Stimulated activated CD8-positive, alpha-beta memory T cell treated with anti-CD3 and anti-CD28 coated beads, Interleukin-4, amount 100 ng/mL, for 1 hour (primary cell): ENCODE measurements at places on chromosomes 3 and 15.

GRCh38 chr15:70054366-70054765 lies 43.4 kb downstream of the TLE3 start:
- DNase-seq = no peak

DNA sequence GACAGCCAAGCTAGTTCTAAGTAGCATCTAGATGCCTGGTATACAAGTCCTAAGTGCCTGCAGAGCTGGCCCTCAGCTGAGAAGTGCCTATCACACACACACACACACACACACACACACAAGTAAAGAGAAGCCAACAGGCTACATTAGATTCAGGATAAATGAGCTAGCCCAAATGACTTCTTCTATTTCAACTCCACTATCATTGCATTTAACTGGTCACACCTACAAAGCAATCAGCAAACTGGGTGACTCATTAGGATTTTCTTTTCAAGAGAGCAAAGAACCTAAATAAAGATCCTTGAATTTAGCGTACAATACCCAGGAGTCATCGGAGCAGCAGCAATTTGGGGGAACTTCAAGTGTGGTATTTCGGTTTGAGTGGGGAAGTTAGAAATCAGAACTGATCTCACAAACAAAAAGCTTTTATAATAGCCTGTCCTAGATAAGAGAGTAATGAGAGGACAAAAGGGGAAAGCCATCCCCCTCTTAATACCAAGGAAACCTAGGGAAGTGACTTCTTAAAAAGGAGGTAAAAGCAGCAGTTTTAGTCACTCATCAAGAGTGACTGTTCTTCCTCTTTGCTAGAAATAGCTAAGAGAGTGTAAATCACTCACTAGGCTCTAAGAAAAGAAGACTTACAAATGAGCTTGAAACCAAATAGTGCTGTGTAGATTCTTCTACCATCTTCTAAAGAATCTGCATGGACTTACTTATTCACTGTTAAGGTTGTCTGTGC lies 112.7 kb downstream of the TNIK start:
- DNase-seq = no peak

DNA sequence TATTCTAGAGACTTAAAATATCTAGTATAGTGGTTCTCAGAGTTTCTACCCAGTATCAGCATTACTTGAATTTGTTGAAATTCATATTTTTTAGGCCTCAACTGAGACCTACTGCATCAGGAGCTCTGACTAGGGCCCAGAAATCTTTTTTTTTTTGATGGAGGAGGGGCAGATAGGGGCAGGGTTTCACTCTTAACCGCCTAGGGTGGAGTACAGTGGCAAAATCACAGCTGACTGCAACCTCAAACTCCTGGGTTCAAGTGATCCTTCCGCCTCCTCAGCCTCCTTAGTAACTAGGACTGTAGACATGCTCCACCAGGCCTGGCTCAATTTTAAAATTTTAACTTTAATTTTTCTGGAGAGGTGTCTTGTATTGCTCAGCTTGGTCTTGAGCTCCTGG lies 36.6 kb downstream of the CHD2 start:
- DNase-seq = no peak

DNA sequence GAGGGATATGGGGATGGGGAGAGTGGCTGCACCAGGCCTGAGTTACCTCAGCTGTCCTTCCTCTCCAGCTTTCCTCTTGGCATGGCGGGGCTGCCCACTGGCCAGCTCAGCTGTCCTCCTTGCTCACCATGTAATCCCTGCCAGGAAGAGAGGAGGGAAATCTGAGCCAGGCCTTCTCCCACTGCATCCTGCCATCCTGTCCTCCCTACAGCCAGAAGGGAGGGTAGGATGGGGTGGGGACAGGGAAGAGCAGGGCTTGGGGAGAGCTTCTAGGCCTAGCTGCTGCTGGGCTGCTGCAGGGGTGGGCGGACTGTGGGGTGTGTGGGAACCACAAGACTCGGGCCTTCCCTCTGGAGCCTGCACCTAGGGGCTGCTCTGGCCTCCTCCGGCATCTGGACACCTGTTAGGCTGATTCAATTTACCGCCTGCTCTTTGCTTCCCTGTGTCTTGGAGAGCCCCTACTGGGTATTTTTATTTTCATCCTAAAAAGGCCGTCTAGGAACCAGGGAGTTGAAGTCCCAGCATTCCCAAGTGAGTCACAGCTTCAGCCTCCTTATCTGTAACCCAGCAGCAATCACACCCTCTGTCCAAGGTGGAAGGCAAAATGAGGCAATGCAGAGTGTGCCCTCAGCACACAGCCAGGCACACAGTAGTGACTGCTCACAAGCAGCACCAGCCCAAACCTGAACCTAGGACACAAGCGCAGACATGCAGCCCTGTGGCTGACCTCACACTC lies 13.1 kb upstream of the KY start:
- no peak for DNase-seq

- DNase-seq = no peak
These were observed 1.3 kb downstream of the SCAANT1 start for GRCh38 chr3:63910891-63911290.

DNA sequence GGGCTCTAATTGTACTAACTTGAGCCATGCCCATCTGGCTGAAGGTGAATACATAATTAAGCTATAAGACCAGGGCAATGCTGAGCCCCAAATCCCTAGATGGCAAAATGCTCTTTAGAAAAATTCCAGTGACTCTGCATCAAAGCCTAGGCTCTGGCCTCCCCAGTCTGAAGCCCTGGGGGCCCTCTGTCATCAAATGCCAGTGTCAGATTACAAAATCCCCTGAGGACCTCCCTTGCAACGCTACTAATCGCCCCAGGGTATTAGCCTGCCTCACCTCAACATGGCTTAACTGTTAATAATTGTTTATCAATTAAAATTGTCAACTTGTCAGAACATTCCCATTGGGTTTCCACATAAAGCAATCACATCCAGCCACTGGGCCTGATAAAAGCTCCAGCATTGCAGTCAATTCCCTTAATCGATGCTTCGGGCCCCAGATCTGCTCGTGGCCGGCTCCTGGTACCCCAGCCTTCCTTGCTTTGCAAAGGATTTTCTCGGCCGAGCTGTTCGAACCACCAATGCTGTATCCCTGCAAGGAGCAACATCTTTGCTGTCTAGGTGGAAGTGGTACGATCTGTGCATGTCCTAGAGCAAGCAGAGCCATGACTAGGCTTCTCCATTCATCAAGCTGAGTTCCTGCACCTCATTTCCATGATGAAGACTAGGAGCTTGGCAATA lies 151.7 kb downstream of the MEGF11 start:
- no peak for DNase-seq

DNA sequence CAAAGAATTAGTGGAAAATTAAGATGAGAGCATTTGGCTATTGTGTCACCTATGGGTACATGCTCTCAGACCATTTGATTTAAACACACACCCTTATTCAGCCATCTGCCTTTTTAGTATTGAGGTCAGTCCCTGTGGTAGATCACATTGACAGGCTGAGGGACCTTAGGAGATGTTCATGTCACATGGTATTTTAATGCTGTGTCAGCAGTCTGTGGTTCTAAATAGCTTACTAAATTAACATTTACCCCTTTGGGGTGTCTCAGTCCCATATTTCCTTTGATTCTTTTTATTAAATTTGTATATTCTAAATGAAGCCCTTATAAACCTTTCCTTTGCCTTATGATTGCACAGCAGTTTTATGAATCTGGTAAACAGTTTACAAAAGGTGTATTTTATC lies 2.3 kb downstream of the RBM5 start:
- DNase-seq = no peak

GRCh38 chr3:169245631-169246030 lies 417.9 kb downstream of the MECOM start:
- no peak for DNase-seq

GRCh38 chr15:39156166-39156565 lies 424.7 kb upstream of the THBS1 start:
- no peak for DNase-seq

- DNase-seq = no peak
These were observed 20.8 kb downstream of the FAM174B start for GRCh38 chr15:92634671-92635201.

- DNase-seq = no peak
These were observed 367.1 kb downstream of the UNC13C start for GRCh38 chr15:54345301-54345700.

DNA sequence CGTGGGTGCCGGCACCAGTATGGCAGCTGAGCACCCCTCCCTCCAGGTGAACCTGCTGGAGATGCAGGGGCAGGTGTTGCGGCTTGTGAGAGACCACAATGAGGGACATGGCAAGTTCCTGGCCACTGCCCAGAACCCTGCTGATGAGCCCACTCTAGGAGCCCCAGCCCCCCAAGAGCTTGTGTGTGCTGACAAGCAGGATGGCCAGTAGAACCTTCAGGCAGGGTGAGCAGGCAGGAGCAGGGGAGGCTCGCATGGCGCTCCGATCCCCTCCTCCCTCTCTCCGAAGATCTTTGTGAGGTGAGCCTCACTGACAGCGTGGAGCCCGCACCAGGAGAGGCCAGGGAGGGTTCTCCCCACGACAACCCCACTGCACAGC lies 29.8 kb downstream of the NGRN start:
- no peak for DNase-seq

DNA sequence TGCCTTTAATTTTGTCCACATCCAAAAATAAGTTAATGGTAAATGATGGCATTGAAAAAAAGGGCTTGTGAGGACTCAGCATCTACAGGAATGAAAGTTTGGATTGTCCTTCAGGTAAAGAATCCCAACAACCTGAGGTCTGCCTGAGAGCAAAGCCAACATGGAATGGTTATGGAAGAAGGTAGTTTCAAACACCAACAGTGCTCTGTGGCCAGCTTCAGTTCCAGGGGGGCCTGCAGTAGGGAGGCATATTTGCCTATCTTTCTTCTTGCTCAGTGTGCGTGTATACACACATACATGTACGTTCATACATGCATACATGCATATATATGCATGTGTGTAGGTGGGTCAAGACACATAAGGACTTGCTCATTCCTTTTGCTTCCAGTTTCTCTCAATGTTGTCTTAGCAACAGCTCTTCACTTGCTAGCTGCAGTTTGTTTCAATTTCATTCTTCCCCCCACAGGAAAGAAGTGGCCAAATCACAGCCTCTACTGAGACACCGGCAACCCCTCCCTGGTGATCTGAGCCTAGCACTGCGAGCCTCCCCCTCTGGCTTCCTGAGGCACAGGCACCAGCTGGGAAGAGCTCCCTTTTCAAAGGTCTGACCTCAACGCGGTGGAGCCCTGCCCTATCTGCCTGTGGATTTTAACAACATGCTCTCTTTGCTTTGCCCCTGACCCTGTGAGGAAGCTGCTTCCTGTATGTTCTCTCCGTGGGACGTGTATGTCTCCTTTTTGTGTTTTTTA lies 146.2 kb downstream of the KLF13 start:
- no peak for DNase-seq

- DNase-seq = no peak
These were observed 985 bp downstream of the TRPC1 start for GRCh38 chr3:142724682-142725356.

DNA sequence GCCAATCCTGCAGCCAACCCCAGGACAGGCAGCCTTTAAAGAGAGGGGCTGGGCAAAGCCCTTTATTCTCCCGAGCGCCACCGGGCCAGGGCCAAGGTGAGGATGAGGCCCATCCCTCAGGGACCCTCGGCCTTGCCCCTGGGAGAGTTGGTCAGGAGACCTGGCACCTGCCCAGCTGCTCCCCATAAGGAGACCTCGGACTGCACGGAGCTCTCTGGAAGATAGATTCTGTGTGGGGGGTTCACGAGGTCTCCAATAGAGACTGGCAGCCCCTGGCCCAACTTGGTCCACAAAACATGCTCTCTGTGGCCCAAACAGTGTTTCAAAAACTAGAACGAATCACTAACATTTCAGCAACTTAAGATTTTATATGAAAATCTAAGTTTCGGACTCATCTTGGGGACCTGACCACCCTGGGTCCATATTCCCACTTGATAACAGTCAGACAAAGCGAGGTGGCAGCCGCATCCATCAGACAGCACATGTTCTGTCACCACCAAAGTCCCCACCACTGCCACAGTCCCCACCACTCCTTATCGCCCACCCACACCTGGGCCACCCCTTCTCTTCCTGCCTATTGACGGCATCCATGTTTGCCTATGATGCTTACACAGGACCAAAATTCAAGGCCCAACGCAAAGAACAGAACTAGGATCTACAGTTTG lies 114.4 kb upstream of the RPL32 start:
- no peak for DNase-seq

DNA sequence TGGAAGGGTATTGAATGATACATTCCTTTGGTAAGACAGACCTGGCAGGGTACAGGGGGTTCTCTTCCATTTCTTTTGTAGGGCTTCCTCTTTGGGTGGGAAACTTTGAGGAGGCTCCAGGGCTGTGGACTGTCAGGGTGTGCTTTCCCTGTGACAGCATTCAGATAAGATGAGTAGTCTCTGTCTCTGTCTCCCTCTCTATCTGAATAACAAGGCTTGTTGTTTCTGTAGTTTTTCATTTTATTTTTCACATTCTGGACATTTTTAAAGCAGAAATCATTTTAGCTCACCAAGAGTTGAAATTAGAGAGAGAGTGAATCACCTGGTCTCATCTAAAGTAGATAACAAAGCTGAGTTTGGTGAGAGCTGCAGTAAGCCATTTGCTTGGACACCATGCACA lies 100.8 kb upstream of the TPM1 start:
- DNase-seq = no peak
